ENCODE measurements at places on chromosomes 2 and 18.

- DNase-seq, result no peak
Measured at GRCh38 chr2:84889332-84889731, 8.4 kb upstream of the TRABD2A start.

GRCh38 chr2:101987832-101988231 is 3.9 kb upstream of the IL1R2 start:
- no peak for DNase-seq

DNA sequence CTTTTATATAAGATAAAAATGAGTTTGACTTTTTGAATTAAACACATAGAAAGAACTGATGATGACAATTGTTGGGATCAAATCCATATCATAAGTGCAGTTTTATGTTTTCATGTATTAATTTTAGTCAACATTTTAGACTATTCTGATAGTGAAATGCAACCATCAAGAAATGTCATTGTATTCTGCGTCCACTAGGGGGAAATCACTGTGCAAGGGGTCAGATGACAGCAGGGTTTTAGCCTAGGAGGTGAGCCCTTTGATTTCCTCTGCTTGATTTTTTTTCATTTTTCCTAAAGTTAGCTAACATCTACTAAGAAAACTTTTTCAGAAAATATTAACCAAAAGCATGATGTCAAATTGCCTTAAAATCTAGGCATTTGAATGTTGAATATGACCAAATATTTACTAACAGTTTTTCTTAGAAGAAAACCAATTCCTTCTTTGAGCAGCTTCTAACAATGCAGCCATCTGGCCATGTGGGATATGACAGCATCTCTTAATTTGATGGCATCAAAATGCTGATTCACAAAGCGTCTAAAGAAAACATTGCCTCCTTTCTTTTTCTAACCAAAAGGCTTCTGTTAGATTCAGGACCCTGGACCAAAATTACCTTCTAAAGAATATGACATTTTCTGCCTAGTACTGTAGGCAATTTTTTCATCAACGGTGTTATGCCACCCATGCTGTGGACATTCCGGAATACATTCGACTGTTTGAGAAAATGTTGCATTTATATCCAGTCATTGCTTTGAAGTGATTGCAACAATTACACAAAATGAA is 141.5 kb downstream of the SPHKAP start:
- no peak for DNase-seq

- DNase-seq, result no peak
Measured at GRCh38 chr2:220279372-220279771, 651.9 kb downstream of the SLC4A3 start.

- DNase-seq, result no peak
Measured at GRCh38 chr2:224973112-224974016, 68.9 kb downstream of the DOCK10 start.

- no peak for DNase-seq
Measured at GRCh38 chr2:111930409-111930808, 32.0 kb downstream of the MERTK start.

GRCh38 chr2:75558786-75559679 is 1.7 kb downstream of the EVA1A start:
- DNase-seq, result no peak

GRCh38 chr2:26017464-26018183 is 16.3 kb upstream of the RAB10 start:
- no peak for DNase-seq

- DNase-seq, result no peak
Measured at GRCh38 chr2:234587341-234588053, 90.6 kb upstream of the ARL4C start.

- no peak for DNase-seq
Measured at GRCh38 chr2:36889795-36890194, 76.5 kb downstream of the STRN start.

DNA sequence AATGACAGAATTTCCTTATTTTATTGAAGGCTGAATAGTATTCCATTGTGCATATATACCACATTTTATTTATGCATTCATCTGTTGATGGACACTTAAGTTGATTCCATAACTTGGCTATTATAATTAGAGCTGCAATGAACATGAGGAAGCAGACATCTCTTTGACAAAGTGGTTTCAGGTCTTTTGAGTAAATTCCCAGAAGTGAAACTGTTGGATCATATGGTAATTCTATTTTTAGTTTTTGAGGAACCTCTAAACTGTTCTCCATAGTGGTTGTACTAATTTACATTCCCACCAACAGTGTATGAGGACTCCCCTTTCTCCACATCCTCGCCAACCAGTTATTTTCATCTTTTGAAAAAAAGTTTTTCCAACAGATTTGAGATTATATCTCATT is 77.5 kb downstream of the TMEM200C start:
- DNase-seq, result no peak

GRCh38 chr18:47108998-47109405 is 41.3 kb downstream of the HDHD2 start:
- no peak for DNase-seq

DNA sequence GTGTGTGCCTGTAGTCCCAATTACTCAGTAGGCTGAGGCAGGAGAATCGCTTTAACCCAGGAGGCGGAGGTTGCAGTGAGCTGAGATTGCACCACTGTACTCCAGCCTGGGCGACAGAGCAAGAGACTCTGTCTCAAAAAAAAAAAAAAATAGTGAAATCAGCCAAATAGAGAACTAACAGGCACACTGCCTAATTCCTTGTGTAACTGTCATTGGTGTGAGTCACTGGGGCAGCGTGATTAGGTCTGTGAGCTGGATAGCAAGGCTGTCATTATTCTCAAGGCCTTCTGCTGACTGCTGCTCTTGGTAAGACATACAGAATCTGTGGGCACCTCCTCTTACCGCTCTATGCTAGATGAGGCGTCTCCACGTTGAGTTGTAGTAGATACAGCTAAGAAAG is 270.3 kb downstream of the NEDD4L start:
- no peak for DNase-seq
